Small intestine (tissue), 16 donors: ENCODE measurements at places on chromosomes 4 and X. TPM values are rescaled to one million over a fixed set of nuclear protein-coding genes. Genes with fewer than 3 reads are reported as not detected.

GRCh38 chr4:73507541-73507940 is 26.0 kb downstream of the AFM start:
- no peaks in the 10 kb centered on the region for H3K36me3 ChIP-seq
- H3K4me1 ChIP-seq, result no peaks in the 10 kb centered on the region
- H3K27me3 ChIP-seq, result no peaks in the 10 kb centered on the region
- H3K4me3 ChIP-seq, result no peak overlapping the region

GRCh38 chrX:64580035-64580434 is 184.8 kb upstream of the MTMR8 start:
- no peak overlapping the region for H3K4me3 ChIP-seq
- no peaks in the 10 kb centered on the region for H3K27me3 ChIP-seq
- H3K36me3 ChIP-seq, result no peaks in the 10 kb centered on the region
- no peak overlapping the region for H3K27ac ChIP-seq
- no peak for DNase-seq

CLDN34 gene
- polyA plus RNA-seq, result not detected

BEX5 gene
- polyA plus RNA-seq, result 4.1 TPM

AREG gene
- polyA plus RNA-seq, result 4.7 TPM

TENM3 gene
- 0.64 TPM for polyA plus RNA-seq

GRCh38 chrX:123487236-123487635 is 245.6 kb downstream of the THOC2 start:
- no peak overlapping the region for H3K27ac ChIP-seq
- DNase-seq, result no peak
- H3K4me1 ChIP-seq, result no peaks in the 10 kb centered on the region
- no peaks in the 10 kb centered on the region for H3K27me3 ChIP-seq
- no peak overlapping the region for H3K4me3 ChIP-seq

RAB33A gene
- 1.1 TPM for polyA plus RNA-seq

DNA sequence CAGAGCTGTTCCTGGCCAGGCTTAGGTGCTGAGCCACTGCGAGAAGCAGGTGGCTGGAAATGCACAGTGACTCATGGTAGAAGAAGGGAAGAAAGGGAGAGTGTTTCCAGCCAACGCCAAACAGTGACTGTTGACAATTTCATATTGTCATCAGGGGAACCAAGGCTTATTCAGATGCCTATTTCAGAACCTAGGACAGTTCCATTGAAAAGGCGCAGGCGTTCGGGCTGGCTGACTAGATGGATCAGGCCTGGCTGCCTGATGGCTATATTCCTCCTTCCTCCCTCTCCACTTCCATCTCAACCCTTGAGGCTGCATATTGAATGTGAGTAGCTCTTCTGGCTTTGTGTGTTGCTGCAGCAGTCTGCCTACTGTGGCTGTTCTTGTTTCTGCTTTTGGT is 73.0 kb upstream of the FRMPD4 start:
- H3K4me3 ChIP-seq, result no peak overlapping the region
- no peaks in the 10 kb centered on the region for H3K4me1 ChIP-seq
- H3K27ac ChIP-seq, result no peak overlapping the region
- no peaks in the 10 kb centered on the region for H3K36me3 ChIP-seq

FGD1 gene
- 7.7 TPM for polyA plus RNA-seq

NPNT gene
- 206 TPM for polyA plus RNA-seq

GRCh38 chr4:16122308-16122711 is 38.5 kb upstream of the PROM1 start:
- no peaks in the 10 kb centered on the region for H3K4me1 ChIP-seq
- H3K27me3 ChIP-seq, result no peaks in the 10 kb centered on the region
- no peak for DNase-seq
- H3K4me3 ChIP-seq, result no peak overlapping the region
- no peak overlapping the region for H3K27ac ChIP-seq
- H3K36me3 ChIP-seq, result no peaks in the 10 kb centered on the region

GRCh38 chr4:19707876-19708275 is 543.8 kb upstream of the SLIT2 start:
- H3K4me3 ChIP-seq, result no peak overlapping the region
- DNase-seq, result no peak
- H3K36me3 ChIP-seq, result no peaks in the 10 kb centered on the region
- H3K27ac ChIP-seq, result no peak overlapping the region

DNA sequence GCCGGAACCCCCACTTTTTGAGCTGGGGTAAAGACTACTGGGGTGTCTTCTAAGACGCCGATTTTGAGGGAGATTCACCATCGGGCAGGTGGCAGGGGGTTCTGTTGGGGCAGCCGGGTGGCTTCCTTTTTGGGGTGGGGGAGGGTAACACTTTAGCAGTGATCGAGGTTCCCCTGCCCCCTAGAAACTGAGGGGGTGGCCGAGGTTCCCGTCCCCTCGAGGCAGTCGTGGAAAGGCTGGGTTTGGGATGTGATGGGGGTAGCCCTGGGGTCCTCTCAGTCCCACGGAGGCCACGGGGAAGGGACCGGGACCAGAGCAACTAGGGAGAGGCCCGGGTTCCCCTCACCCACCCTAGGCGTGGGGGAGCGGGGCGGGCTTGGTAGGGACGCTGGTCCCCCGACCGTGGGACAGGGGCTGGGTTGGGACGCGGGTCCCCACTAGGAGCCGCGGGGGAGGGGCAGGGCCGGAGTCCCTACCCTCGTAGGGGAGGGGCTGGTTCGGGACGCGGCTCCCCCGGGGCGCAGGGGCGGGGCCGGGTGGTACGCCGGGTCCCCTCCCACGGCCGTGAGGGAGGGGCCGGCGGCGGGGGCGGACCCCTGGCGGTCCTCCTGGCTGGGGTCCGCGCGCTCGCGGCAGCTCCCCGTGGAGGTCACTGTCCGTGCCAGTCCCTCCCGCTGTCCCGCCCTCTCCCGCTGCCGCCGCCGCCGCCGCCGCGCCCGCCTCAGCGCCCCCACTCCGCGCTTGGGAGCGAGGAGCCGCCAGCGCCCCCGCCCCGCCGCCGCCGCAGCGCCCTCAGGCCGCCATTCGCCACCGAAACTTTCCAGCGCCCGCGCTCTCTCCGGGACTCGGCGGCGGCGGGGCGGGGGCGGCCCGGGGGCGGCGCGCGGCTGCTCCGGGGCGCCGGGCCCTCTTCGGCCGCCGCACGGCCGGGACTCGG is at the start of gene TBL1X:
Gene TBL1X, plus strand, starts transcription at position 624 of the 937 bp plus-strand sequence. CDS start 188,529 bp downstream, outside the sequence.
- peak; percentile 54 for DNase-seq
- peak within 1 kb of the TSS; percentile 64 for H3K4me3 ChIP-seq
- H3K4me1 ChIP-seq, result no peaks in the 10 kb centered on the region
- no peak within 1 kb of the TSS for H3K27ac ChIP-seq
- H3K36me3 ChIP-seq, result no peaks in the 10 kb centered on the region

DNA sequence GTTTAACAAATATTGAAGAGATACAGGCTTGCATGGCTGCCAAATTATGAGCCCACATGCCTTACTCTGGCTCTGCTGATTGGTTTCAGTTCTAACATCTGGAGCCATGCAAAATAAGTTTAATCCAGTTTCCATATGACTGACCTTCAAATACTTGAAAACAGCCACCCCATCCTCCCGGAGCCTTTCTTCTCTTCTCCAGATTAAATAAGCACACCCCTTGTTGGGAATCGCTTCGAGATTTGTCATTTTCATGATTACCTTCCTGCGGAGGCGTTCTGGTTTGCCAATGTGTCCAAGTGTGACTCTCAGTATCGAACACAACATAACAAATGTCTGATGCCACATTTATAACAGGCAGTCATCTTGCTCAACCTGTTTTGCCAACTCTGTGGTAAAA is 101.6 kb upstream of the JADE1 start:
- H3K4me1 ChIP-seq, result no peaks in the 10 kb centered on the region
- DNase-seq, result no peak
- no peak overlapping the region for H3K4me3 ChIP-seq
- H3K27me3 ChIP-seq, result no peaks in the 10 kb centered on the region

SASH3 gene
- 3.8 TPM for polyA plus RNA-seq

DNA sequence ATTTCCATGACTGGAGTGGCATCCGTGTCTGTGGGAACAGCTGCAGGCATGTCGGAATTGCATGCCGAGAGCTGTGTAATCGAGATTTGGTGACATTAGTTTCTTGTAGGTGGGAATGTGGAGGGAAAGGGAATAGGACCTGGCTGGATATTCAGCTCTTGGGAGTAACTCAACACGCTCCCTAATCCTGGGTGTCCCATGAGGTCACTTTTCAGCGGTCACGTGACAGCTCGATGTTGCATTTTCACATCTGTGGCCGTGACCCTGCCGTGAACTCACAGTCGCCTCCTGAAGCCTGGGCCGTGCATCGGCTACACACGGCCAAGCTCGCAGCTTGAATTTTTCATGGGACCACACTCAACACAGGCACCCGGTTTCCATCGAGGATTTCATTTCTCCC is 25.8 kb upstream of the PSAPL1 start:
- no peak overlapping the region for H3K4me3 ChIP-seq
- H3K4me1 ChIP-seq, result no peaks in the 10 kb centered on the region
- no peaks in the 10 kb centered on the region for H3K27me3 ChIP-seq

DNA sequence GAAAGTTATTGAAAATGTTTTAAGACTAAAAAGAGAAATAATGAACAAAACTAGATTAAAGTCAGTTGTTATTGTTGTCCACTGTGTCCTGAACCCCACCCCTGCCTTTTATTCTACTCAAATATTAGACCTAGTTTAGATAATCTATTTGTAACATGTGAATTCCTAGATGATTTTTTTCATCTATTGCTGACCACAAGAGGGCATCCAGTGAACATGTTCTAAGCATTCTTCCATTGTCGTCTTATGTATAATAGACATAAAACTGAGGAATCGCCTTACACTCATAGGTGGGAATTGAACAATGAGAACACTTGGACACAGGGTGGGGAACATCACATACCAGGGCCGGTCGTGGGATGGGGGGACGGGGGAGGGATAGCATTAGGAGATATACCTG is 36.4 kb upstream of the HPRT1 start:
- H3K27ac ChIP-seq, result no peak overlapping the region
- H3K4me3 ChIP-seq, result no peak overlapping the region
- peaks cover 9% of the 10 kb centered on the region for H3K36me3 ChIP-seq
- no peaks in the 10 kb centered on the region for H3K4me1 ChIP-seq
- peak; percentile 24 for DNase-seq

- no peak overlapping the region for H3K27ac ChIP-seq
- H3K4me1 ChIP-seq, result no peaks in the 10 kb centered on the region
- no peaks in the 10 kb centered on the region for H3K36me3 ChIP-seq
- H3K27me3 ChIP-seq, result no peaks in the 10 kb centered on the region
- DNase-seq, result no peak
- no peak overlapping the region for H3K4me3 ChIP-seq
These were observed 24.2 kb upstream of the HELT start for GRCh38 chr4:184994010-184994622.

CYBB gene
- polyA plus RNA-seq, result 14.2 TPM

DNA sequence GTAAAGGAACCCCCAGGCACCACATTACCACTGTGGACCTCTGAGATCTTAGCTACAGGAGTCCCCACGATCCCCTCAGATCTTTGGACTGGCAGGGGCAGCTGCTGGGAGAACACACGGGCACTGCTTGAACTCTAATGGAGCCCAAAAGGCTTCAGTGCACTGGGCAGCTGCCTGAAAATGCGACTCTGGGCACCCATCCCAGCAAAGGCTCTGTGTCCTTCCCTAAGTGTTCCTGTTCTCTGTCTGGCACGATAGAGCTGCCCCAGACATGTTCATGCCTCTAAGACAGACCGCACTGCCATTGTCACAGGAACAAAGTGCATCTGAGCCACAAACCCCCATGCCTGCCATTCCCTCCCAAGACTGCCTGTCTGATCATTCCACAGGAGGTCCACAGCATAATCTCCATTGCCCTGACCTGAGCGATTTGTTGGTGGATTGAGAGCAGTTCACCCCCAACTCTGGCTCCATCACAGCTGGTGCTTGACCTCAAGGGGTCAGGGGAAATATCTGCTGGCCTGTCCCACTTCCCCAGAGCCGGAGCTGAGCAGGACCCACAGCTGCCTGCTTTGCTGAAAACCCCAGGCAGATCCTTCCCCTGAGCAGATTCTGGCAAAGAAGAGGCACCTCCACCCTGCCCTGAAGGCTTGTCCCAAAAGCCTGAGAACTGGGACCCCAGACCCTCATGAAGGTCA is 436.0 kb upstream of the INTU start:
- no peak overlapping the region for H3K27ac ChIP-seq
- DNase-seq, result no peak
- H3K27me3 ChIP-seq, result no peaks in the 10 kb centered on the region
- H3K36me3 ChIP-seq, result no peaks in the 10 kb centered on the region
- H3K4me3 ChIP-seq, result no peak overlapping the region
- H3K4me1 ChIP-seq, result no peaks in the 10 kb centered on the region

DNA sequence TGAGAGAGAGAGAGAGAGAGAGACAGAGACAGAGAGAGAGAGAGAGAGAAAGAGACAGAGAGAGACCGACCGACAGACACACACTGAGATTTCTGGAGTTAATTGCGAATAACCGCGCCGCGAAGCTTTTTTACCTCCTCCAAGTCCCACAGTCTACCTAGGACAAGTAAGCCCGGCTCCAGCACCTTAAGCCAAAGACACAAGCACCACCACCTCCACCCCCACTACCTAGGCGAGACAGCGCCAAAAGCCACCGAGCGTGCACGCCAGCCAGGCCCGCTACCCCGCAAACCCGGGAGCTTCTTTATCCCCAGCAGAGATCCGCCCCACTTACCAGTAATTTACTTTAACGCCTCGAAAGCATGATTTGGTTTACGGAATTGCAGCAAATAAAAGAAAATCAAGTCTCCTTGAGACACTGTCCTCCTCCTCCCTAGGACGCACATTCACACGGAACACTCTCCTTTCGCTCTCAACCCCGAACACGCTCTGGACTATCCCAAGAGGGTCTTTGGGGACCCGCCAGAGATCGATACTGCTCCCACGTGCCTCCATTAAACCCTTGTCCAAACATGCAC is 649.6 kb upstream of the DIPK2B start:
- peak; percentile 13 for DNase-seq
- H3K27me3 ChIP-seq, result no peaks in the 10 kb centered on the region
- H3K4me3 ChIP-seq, result peak overlapping the region; percentile 25
- H3K36me3 ChIP-seq, result no peaks in the 10 kb centered on the region

BCORL1 gene
- polyA plus RNA-seq, result 4.5 TPM

- no peak for DNase-seq
- no peaks in the 10 kb centered on the region for H3K27me3 ChIP-seq
- H3K27ac ChIP-seq, result no peak overlapping the region
- no peaks in the 10 kb centered on the region for H3K36me3 ChIP-seq
- H3K4me3 ChIP-seq, result no peak overlapping the region
These were observed 149.7 kb upstream of the NUDT6 start for GRCh38 chr4:123072060-123072459.

APBB2 gene
- polyA plus RNA-seq, result 12.0 TPM

- H3K4me3 ChIP-seq, result no peak overlapping the region
- DNase-seq, result no peak
- no peak overlapping the region for H3K27ac ChIP-seq
- H3K27me3 ChIP-seq, result no peaks in the 10 kb centered on the region
- H3K36me3 ChIP-seq, result no peaks in the 10 kb centered on the region
These were observed 901.5 kb downstream of the ARAP2 start for GRCh38 chr4:35342833-35343232.

GRCh38 chr4:145756244-145756643 is 76.3 kb downstream of the C4orf51 start:
- no peak overlapping the region for H3K4me3 ChIP-seq
- H3K27me3 ChIP-seq, result no peaks in the 10 kb centered on the region
- H3K36me3 ChIP-seq, result no peaks in the 10 kb centered on the region
- DNase-seq, result no peak

ARHGAP36 gene
- not detected for polyA plus RNA-seq

DNA sequence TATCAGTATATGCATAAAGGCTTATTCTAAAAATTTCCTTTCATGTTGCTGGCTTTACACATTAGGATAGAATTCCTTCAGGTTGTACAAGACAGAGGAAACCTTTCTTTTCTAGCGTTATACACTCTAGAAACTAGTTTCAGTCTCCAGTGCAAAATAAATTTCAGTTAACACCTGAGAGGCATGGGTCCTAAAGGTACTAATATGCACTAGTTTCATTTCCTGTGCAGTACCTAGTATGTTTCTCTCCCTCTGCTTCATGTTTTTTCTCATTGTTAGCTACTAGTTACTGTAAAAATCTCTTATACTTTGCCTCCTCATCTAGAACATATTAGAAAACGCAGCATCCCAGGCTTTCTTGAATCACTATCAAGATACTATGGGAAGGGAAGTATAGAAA is 54.0 kb downstream of the SNX25 start:
- no peaks in the 10 kb centered on the region for H3K4me1 ChIP-seq
- H3K36me3 ChIP-seq, result peaks cover 11% of the 10 kb centered on the region
- no peak for DNase-seq
